Endothelial cell of umbilical vein (primary cell): ENCODE measurements at places on chromosomes 5 and 9. TPM values are rescaled to one million over a fixed set of nuclear protein-coding genes. Genes with fewer than 3 reads are reported as not detected.

DNA sequence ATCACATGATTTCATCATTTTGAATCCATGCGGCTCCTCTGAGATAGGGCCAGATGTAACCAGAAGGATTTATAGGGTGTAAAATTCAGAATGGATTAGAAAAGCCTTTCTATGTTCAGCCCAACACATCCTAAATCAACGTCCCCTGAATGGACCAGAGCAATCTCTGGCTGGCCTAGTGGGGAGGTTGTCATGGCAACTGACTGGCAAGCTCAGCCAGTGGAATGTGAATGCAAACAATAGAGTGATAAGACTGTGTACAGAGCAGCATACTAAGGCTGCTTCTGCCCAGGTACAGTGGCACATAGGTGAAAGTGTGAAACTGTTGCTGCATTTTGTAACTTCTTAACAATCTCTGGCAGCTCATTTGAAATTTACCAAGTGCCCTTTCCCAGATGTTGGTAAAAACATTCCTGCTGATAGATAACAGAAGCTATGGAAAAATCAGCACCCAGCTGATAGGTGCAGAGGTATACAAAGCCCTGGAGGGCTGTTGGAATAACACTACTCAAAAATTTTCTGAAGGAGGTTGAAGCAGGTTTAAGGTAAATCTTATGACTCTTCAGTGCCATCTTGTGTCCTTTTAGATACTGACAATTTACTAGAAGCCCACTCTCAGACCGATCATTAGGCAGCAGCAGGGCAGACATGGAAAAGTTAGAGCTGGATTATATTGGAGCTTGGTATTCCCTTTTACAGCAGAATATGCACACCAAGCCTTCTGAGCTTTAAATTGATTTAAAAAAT lies 267.2 kb downstream of the RAB3C start:
- DNase-seq = peak; percentile 44
- H3K4me1 ChIP-seq = no peaks in the 10 kb centered on the region
- peaks cover 10% of the 10 kb centered on the region for H3K27me3 ChIP-seq
- H3K27ac ChIP-seq = no peak overlapping the region

DNA sequence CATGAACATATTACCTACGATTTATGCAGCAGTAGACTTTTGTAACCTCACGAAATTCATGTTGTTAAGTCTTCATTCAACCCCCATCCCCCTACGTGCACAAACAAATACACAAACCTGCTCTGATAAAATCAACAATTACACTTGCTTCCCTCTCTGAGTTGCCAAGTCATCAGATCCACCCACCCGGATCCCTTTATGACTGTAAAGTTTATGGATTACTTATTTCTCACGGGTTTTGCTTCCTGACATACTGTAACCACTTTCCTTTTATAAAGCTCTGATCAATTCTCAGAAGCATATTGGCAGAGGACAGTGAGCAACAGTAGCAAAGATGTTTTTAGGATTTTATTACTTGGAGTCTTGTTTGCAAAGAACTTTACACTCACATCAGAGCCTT lies 70.5 kb downstream of the MLLT3 start:
- no peak for DNase-seq
- H3K27ac ChIP-seq = no peak overlapping the region
- H3K27me3 ChIP-seq = no peaks in the 10 kb centered on the region

DNA sequence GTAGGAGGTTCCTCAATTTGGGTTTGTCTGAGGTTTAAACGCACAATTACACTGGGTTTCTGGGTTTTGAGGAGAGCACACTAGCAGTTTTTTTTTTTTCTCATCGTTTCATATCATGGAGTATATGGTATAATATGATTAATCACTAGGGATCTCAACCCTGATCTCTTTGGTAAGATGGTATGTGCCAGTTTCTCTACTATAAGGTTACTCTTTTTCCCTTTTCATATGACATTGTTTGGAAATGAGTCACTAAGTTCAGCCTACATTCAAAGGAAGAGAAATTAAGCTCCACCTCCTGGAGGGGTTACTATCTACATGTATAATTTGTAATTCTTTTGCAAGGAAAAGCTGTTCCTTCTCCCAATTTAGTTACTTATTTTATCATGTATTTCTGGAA lies 35.2 kb downstream of the MTRR start:
- H3K4me3 ChIP-seq = no peak overlapping the region
- H3K4me1 ChIP-seq = peaks cover 8% of the 10 kb centered on the region
- peaks cover 7% of the 10 kb centered on the region for H3K36me3 ChIP-seq
- H3K27me3 ChIP-seq = no peaks in the 10 kb centered on the region

- DNase-seq = no peak
- no peaks in the 10 kb centered on the region for H3K4me1 ChIP-seq
- no peak overlapping the region for H3K4me3 ChIP-seq
- no peak overlapping the region for H3K27ac ChIP-seq
These were observed 29.8 kb downstream of the PCDHAC2 start for GRCh38 chr5:140996060-140996459.

DNA sequence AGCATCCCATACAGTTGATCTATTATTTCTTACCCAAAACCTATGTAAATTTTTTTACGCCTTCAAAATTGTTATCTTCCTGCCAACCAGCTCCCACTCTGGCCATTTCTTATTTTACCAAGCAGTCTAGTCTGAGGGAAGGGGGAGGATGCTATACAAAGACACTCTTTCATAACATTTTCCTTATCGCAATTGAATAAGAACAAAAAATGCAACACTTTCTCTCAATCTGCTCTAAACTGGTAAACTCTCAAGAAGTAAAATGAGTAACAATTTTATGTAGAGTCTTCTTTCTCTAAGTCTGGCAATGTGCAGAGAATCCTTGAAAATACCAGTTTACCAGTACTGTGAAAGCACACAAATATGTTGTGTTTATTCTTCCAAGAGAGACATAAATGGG lies 1216.3 kb downstream of the PTPRD start:
- no peaks in the 10 kb centered on the region for H3K27me3 ChIP-seq
- H3K27ac ChIP-seq = no peak overlapping the region
- no peaks in the 10 kb centered on the region for H3K4me1 ChIP-seq
- no peak overlapping the region for H3K4me3 ChIP-seq
- H3K36me3 ChIP-seq = no peaks in the 10 kb centered on the region

GRCh38 chr5:14270209-14270702 lies 127.1 kb downstream of the TRIO start:
- no peak overlapping the region for H3K4me3 ChIP-seq
- H3K27me3 ChIP-seq = no peaks in the 10 kb centered on the region
- peaks cover 52% of the 10 kb centered on the region for H3K4me1 ChIP-seq

GRCh38 chr9:130542457-130543228 lies 36.7 kb upstream of the FUBP3 start:
- peaks cover 13% of the 10 kb centered on the region for H3K27me3 ChIP-seq
- no peak for DNase-seq
- H3K36me3 ChIP-seq = no peaks in the 10 kb centered on the region
- H3K4me1 ChIP-seq = peaks cover 7% of the 10 kb centered on the region
- H3K4me3 ChIP-seq = no peak overlapping the region

DNA sequence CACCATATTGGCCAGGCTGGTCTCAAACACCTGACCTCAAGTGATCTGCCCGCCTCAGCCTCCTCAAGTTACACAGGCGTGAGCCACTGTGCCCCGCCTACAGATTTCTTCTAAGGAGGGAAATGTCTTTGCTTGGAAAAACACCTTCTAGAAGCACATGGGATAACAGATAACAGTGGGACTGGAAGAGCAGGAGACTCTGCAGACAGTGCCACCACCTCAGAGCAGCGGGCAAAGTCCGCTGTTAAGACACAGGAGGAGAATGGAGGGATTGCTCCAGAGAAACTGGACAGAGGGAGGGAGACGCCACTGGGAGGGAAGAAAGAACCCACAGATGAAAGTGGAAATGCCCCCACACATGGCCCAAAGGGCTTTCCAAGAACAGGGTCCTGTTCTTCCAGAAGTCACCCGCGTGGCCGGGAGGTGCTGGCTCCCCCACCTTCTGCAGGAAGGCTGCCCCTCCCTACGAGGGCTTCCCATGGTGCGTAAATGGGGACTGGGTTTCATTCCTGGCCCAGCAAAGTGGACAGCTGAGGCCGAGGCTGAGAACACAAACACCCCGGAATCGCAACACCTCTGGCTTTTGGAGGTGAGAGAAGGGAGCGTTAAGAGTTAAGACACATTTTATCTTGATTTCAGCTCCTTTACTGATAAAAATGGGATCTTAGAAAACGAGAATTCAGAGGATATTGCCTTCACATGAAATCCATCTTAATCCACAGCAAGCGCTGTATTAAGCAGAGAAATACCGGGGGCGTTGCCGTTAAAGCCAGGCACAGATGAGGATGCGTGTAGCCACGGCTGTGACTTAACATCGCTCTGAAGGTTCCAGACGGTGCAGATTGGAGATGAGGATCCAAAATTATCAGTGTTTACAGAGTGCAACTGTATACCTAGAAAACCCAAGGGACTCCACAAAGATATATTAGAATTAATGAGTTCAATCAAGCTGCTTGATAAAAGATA lies 11.2 kb downstream of the ADAMTS2 start:
- H3K36me3 ChIP-seq = no peaks in the 10 kb centered on the region
- no peak overlapping the region for H3K4me3 ChIP-seq
- DNase-seq = no peak
- H3K27me3 ChIP-seq = no peaks in the 10 kb centered on the region

DNA sequence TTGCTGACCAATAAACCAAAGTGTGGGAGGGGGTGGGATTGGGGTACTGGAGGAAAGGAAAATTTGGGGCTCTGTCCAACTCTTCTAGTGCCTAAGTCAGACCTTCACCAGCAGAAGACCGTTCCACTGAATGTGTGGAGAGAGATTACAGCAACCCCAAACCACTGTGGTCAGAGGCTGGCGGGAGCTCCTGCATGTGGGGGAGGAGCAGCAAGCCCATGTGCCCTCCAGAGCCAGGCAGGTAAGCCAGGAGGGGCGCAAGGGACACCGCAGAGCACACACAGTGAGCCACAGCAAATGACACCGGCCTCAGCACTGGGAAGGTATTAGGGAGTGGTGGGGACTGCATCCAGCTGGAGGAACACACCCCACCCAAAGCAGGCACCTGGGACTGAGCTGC lies 62.9 kb downstream of the SMIM23 start:
- no peaks in the 10 kb centered on the region for H3K4me1 ChIP-seq
- H3K36me3 ChIP-seq = no peaks in the 10 kb centered on the region
- no peak overlapping the region for H3K4me3 ChIP-seq
- no peak for DNase-seq
- H3K27ac ChIP-seq = no peak overlapping the region

DNA sequence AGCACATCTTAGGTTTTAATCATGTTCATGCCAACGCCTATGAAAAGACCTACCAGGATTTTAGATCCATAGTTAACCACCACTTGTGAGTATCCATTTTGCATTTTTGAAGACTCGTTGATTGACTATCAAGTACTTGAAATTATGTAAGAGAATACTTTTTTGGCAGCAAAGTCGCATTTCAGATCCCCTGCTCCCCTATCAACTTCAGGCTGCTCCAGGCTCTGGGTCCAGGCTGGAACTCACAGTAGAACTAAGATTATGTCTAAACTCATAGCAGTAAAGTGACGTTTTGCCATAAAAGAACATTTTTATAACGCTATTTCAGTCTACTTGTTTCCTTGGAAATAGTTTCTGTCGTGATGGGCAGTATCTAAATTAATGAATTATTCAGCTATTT lies 267.7 kb downstream of the FANCC start:
- no peaks in the 10 kb centered on the region for H3K27me3 ChIP-seq
- peaks cover 2% of the 10 kb centered on the region for H3K36me3 ChIP-seq
- no peak for DNase-seq

GRCh38 chr5:120509053-120509452 lies 45.0 kb downstream of the PRR16 start:
- no peak for DNase-seq
- no peaks in the 10 kb centered on the region for H3K36me3 ChIP-seq
- no peak overlapping the region for H3K27ac ChIP-seq
- H3K4me3 ChIP-seq = no peak overlapping the region
- H3K4me1 ChIP-seq = no peaks in the 10 kb centered on the region

GRCh38 chr9:81861644-81862043 lies 66.6 kb upstream of the SPATA31D4 start:
- no peak for DNase-seq
- H3K27me3 ChIP-seq = peaks cover 2% of the 10 kb centered on the region
- H3K36me3 ChIP-seq = no peaks in the 10 kb centered on the region
- H3K4me3 ChIP-seq = no peak overlapping the region
- H3K27ac ChIP-seq = no peak overlapping the region

Gene GHR
- 0.27 and 0.39 TPM in 2 replicates for total RNA-seq

Gene GPX3
- total RNA-seq = 3.5 and 5.1 TPM in 2 replicates

Gene NPR3
- total RNA-seq = 0.37 and 0.53 TPM in 2 replicates

Gene BTNL8
- total RNA-seq = not detected in 2 replicates

Gene TMEM161B
- 11.5 and 11.6 TPM in 2 replicates for total RNA-seq
